Regular cardiac myocyte (primary cell): ENCODE measurements at places on chromosomes 4 and X. TPM values are rescaled to one million over a fixed set of nuclear protein-coding genes. Genes with fewer than 3 reads are reported as not detected.

PRDM5 gene
- total RNA-seq, result 10.4 and 15.2 TPM in 2 replicates

ARX gene
- not detected in 2 replicates for total RNA-seq

NDNF gene
- total RNA-seq, result under 0.01 and 0.56 TPM in 2 replicates

ENPEP gene
- total RNA-seq, result 2.1 and 6.8 TPM in 2 replicates

ITGB1BP2 gene
- total RNA-seq, result 1.2 and 1.7 TPM in 2 replicates

USP51 gene
- 1.1 and 1.2 TPM in 2 replicates for total RNA-seq

PCDH10 gene
- total RNA-seq, result 4.5 and 21.3 TPM in 2 replicates

CT45A5 gene
- total RNA-seq, result not detected in 2 replicates

PLP1 gene
- total RNA-seq, result under 0.01 and 0.28 TPM in 2 replicates

CDKL2 gene
- total RNA-seq, result under 0.01 and 1.1 TPM in 2 replicates
